ENCODE measurements at places on chromosomes 11 and 22.

DNA sequence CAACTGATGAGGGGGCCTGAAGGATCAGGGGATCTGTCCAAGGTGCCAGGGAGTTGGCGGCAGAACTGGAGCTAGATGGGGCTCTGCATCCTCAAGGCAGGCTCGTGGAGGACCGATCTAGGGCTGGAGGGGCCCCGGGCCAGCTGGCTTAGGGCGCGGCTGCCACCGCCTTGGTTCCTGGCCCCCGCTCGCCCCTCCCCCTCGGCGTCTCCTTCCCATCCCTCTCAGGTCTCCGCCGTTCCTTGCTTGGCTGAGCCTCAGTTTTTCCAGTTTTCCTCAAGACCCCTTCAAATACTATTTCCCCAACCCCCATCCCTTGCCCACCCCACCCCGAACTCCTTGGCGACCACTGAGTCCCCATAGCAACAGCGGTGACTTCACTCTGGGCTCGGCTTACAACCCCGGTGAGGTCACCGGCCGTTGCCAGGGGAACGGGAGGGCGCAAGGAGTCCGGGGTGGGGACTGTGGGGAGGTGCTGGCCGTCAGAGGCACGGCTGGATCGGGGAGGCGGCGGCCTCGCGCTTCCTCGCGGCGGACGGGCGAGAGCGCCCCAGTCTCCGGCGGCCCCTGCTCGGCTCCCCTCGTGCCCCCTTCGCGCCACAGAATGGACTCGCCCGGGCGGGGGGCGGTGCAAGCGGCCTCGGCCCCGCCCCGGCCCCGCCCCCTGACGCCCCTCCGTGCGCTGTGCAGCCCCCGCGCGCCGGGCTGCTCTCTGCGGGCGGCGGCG is 7.5 kb downstream of the FREY1 start:
- DNase-seq, result peak; percentile 49

GRCh38 chr11:120867531-120867930 is 156.4 kb upstream of the TBCEL start:
- no peak for DNase-seq

DNA sequence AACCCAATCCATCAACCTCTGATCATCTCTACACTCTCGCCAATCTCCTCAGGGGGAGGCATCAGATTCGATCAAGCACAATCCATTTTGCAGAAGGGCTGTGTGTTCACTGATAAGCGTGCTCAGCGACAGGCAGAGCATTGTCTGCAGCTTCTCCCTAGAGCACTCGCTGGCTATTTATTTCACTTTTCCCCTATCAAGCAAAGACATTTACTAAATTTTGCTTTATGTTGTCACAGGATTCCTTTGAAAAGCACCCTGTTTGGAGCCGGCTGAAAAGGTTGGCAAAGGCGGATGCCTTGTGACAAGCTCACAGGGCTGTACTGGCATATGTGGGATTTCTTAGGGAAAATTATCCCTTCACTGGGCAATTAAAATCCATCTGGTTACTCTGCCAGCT is 1381.5 kb upstream of the TENM4 start:
- no peak for DNase-seq

GRCh38 chr22:46280063-46280817 is 12.4 kb downstream of the TTC38 start:
- DNase-seq, result no peak

GRCh38 chr11:32701616-32702015 is 92.8 kb downstream of the CCDC73 start:
- no peak for DNase-seq

DNA sequence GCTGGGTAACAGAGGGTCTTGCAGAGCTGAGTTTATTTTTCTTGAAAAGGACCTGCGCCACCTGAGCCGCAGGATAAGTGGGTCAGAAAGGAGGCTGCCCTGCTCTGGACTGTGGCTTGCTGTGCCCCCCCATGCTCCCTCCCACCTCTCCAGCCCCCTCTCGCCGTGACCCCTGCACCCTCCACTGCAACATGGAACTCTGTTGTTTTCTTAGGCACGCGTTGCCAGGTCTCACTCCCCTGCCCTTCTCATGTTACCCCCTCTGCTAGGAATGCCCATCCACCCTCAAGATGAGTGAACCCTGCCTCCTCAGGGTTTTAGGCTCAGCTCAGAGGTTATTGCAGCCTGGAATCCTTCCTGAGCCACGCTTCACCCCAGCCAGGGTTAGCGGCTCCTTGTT is 10.8 kb downstream of the ETS1 start:
- DNase-seq, result no peak

GRCh38 chr11:3674189-3674588 is 3.0 kb upstream of the CHRNA10 start:
- DNase-seq, result no peak

DNA sequence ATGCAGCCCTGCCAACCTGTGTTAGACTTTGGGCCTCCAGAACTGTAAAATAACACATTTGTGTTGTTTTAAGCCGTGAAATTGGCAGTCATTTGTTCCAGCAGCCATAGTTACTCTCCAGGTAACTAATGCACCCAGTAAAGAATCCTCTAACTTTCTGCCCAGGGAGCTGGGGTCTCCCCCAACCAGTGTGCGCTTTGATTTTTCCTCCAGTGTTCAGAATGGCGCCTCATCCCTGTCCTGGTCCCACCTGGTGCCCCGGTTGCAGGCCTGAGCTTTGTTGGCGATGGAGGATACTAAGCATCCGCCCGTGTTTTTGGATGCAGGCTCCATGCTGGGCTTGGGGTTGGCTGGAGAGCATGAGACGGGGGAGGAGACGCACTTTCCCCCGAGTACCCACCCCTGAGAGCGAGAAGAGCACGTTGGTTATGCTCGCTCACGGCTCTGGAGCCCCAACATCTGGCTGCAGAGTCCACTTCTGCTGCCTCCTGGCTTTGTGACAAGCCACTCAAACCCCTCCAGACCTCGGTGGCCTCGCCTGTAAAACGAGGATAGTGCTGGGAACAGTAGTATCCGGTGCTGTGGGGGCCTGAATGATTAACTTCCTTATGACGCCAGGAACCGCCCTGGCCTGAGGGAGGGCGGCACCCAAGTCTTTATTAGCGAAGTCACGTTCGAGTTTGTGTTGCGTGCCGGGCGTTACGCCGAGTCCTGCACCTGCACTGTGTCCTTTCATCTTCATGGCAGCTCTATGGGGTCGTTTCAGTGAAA is 25.8 kb downstream of the MRGPRD start:
- no peak for DNase-seq

DNA sequence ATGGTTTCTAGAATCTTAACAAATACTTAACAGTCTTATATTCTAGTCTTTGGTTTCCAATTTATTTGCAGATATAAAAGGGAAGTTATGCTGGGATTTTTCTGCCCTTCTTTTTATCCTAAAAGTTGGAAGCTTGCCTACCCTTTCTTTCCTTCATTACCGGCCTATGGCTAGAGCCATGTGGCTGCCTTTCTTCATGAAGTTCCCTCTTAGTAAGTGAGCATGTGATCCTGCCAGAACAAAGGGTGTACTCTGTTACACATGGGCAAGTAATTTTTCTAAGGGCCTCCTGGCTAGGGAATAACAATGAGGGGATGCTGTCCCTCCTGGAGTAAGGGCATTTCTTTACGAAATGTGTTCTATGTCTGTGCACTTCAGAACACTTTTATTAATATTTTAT is 252.1 kb upstream of the PITPNB start:
- DNase-seq, result no peak

- DNase-seq, result peak; percentile 13
Observed at GRCh38 chr11:113474362-113475159, 637 bp downstream of the DRD2 start.

DNA sequence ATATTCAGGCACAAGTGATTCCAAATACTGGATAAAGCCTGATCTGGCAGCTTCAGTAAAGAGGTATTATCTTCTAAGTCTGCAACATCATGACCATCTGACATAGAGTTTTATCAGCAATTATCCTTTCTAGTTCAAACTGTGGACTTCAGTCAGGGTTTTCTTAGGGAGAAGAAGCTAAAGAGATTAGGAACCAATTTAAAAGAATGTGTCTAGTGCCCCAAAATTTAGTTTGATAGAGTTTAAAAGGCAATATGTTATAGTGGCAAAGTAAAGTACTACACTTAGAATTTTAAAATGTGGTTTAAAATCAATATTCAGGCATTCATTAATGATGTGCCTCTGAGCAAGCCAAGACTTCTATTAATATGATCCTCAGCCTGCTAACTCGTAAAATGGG is 5.4 kb downstream of the PAK1 start:
- DNase-seq, result no peak

DNA sequence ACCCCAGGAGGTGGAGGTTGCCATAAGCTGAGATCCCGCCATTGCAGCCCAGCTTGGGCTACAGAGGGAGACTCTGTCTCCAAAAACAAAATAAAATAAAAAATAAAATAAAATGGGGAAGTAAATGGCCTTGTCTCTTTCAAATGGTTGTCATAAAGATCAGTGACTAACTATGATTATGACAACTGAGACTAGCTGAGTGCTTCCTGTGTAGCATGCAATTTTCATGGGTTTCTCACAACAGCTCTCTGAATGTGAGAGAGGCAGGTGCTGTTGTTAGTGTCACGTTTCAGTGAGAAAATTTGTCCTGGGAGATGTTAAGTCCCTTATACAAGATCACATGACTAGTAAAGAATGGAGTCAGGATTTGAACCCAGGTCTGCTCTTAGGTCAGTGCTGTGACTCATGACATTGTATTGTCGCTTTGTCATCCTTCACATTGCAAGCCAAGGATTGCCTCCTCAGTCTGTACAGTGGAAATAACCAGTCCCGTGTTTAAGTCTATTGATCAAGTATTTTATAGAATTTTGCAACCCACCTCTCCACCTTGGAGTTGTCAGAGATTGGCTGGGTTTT is 163.3 kb upstream of the CCDC90B start:
- DNase-seq, result no peak

DNA sequence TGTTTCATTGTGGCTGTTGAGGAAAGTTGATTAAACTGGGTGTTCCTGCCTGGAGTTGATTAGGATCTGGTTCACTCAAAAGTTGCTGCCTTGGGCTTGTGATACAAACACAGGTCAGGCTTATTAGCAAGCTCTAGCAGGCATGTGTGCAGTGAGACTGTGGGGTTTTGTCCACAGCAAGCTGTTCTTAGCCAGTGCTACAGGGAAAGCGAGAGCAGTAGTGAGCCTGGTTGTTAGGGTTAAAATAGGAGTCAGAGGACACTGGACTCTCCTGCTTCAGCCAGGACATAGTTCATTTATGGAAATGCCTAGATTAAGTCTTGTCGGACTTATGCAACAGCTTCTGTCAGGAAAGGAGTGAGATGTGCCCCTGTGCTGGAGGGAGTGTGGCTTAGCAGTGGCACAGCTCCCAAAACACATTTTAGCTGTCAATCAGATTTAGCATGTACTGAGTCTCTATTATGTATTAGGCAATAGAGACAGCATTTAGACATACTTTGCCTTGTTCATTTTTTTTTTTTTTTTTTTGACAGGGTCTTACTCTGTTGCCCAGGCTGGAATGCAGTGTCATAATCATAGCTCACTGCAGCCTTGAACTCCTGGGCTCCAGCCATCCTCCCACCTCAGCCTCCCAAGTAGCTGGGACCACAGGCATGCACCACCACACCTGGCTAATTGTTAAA is 8.7 kb downstream of the SNRPD3 start:
- DNase-seq, result no peak

DNA sequence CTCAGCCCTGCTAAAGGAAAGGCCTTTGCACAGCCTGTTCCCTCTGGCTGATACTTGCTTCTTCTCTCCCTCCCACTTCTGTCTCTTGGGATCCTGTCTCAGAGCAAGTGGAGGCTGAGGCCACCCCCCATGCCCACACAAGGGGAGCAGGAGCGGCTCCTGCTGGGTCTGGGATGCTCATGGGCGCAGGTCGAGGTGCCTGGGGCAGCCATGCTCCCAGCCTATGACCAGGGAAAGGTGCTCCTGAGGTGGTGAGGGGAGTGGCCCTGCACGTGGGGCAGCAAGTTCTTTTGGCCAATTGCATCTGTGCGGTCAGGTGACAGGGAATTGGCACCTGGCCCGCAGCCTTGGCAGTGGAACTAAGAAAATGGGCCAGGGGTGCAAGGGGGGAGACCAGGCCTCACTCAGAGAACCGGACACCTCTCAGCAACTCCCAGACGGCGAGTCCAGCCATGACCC is 1.5 kb downstream of the MAPK11 start:
- no peak for DNase-seq

- DNase-seq, result no peak
Observed at GRCh38 chr11:66854729-66855211, 2.1 kb upstream of the LRFN4 start.

DNA sequence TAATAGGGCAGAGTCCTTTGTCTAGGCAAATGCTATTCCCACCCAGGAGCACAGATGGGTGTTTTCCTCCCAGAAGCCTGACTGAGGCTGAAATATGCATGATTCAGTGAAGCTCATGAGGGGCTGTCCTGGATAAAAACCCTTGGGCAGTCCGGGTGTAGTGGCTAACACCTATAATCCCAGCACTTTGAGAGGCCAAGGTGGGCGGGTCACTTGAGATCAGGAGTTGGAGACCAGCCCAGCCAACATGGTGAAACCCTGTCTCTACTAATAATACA is 48.6 kb upstream of the LMO2 start:
- no peak for DNase-seq

- no peak for DNase-seq
Observed at GRCh38 chr11:70630816-70631623, 232.7 kb downstream of the CTTN start.

DNA sequence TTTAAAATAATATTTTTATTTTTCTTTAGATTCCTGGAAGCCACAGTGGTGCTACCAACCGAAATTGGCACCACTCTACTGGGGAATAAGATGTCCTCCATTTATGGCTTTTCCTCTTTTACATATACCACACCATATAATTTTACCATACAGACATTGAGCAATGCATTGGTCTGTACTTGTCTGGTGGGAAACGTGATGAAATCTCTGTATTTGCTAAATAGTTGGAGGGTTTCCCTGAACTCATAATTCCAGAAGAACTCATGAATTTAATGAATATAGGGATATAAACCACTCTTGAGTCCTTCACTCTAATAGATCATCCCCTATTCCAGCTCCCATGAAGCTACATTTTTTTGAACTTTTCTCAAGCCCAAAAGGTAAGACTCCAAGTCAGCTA is 28.0 kb upstream of the MMP13 start:
- DNase-seq, result no peak

DNA sequence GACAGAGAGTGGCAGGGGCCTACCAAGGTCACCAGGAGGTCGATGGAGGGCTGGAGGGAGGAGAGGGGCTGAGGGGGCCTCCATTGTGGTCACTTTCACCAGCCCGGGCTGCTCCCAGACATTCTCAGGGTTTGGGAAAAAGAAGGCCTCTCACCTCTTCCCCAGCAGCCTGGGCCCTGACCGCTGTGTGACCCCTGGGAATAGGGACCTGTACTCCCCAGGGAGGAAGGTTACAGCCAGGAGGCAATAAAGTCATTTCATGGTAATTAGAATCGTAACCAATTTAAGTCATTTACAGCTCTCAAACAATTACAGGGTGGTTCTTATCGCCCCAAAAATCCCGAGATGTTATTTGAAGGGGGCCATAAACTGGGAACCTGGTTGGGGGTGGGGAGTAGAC is 37.8 kb downstream of the ISX start:
- DNase-seq, result no peak

GRCh38 chr11:125351033-125351867 is 144.8 kb downstream of the FEZ1 start:
- no peak for DNase-seq

- no peak for DNase-seq
Observed at GRCh38 chr11:69666261-69666660, 8.9 kb downstream of the LTO1 start.

- no peak for DNase-seq
Observed at GRCh38 chr11:111357150-111358037, 21.7 kb downstream of the POU2AF1 start.

GRCh38 chr22:47308886-47309285 is 546.4 kb downstream of the TBC1D22A start:
- DNase-seq, result no peak

Measured in activated CD8-positive, alpha-beta memory T cell treated with anti-CD3 and anti-CD28 coated beads for 1 hour (primary cell).